ENCODE measurements at places on chromosomes 11 and 22.

- DNase-seq = no peak
Observed at GRCh38 chr11:125930076-125930450, 15.8 kb upstream of the VSIG10L2 start.

DNA sequence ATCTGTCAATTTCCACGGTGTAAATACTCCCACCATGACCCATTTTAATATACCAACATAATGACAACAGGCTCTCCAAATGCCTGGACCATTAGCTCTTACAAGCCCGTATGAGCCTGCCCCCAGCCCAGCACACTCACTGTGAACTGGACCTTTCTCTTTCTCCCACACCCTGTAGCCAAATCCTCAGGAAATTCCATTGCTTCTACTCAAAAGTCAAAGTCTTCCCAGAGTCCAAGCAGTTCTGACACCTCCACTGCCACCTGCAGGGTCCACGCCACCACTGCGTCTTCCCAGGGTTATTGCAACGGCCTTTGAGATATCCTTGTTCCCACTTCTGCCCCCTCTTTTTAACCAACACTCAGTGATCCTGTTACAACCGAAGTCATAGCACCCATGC, 110.1 kb upstream of the ASPHD2 start:
- no peak for DNase-seq

GRCh38 chr11:10544491-10545465, 3.8 kb upstream of the RNF141 start:
- no peak for DNase-seq

GRCh38 chr11:57658023-57658361, 430 bp downstream of the CLP1 start:
- no peak for DNase-seq

DNA sequence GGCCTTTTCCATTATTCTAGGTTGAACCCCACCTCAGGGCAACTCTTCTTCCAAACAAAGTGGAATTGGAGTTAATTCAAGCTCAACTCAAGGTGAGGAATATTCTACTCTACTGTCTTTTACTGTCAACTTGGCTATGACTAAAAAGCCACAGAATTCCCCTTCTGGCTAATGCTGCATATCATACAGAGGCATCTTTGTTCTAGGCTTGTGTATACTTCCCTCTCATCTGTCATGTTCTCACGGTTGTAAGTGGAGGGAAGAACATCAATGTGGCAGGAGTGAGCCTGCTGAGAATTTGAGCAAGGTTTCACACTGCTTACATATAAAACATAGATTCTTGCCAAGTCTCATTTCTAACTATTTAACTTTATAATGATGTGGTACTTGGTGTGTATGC, 921.4 kb upstream of the CNTN5 start:
- DNase-seq = no peak

DNA sequence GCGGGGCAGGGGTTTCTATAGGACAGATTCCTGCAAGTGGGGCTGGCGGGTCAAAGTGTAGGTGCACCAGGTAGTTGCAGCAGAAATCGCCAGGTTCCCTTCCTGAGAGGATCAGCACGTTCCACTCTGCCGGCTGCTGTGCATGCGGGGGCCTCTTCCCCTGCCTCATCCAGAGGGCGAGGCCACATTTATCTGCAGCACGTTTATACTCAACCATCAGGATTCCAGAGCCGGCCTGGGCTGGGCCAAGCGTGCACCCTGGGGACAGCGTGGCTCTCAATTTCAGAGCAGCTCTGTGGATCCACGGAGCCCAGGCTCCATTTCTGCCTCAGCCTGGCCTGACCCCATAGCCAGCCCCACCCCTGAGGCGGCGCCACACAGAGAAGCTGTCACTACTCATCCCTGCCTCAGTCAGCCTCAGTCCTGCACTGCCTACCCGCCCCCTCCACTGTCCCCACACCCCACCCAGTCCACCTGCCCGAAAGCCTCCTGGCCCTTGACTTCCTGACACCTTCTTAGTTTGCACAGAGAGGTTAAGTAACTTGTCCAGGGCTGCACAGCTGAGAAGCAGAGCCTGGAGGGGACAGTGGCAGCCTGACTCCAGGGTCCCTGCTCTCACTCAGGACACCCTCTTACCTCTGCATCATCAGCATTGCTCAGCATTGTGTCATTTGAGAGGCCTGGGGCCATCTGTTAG, 45.9 kb upstream of the RTL6 start:
- DNase-seq = no peak

DNA sequence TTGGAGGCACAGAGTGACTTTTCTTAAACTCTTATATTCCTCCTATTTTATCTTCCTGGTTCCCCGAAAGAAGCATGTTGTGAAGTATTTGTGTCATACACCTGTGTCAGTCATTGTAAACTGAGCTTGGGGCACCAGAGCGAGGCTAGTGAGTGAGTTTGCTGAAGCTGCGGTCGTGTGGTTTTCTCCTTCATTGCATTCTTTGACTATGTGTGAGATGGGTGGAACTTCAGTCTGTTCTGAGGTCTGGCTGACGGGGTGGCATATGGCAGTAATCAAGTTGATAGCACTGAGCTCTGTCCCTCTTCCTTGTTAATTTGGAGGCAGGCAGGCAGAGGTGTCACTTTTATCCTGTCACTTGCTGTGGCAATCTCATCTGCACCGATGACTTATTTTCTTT, 4.2 kb downstream of the VPS26B start:
- DNase-seq = no peak

DNA sequence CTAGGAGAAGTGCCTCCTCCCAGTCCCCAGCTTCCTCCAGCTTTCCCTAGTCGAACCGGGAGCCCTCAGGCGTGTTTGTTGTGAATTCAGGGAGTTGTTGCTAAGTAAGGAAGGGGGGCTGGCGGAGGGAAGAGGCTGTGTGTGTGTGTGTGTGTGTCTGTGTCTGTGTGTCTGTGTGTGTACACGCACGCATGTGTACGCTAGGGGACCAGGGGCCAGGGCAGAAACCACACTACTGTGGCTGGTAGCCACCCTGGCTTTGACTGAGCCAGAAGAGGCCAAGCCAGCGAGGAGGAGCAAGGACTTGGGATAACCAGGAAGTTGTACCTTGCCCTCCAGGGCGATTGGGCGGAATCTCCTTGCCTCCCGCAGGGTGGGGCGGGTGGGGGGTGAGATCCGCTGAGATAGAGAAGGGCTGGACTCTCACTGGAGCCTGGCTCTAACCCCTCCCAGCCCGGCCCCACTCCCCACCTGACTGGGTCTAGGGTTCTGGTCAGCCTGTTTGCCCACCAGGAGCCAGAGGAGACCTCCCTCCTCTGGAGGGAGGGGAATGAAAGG, 7.5 kb downstream of the BCL9L start:
- DNase-seq = peak; percentile 77

GRCh38 chr22:48785792-48786678, 1041.6 kb downstream of the BRD1 start:
- peak; percentile 5 for DNase-seq

GRCh38 chr22:44545773-44546172, 47.7 kb upstream of the RTL6 start:
- DNase-seq = no peak

DNA sequence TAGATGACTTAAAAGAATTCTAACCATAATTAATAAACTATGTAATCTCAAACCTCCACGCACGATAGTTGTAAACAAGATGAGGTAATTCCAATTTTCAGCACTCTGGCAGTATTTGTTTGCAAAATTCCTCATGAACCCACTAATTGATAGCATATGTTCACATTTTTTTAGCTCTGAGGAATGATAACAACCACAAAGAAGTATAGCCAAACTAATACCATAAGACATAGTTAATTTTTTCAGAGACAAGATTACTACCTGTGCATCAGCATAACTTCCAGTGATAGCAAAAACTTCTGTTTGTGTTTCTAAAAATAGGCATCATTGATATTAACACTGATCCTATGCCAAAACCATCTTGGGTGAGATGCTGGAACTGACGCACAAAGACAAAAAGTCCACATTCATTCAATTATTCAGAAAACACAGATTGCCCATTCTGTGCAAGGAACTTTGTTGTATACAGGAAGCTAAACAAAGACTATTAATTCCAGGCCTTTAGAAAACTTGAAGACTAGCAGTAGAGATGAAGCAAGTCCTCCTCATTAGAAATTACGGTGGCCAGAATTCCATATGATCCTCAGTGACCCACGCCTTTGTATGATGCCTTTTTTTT, 57.7 kb downstream of the PDGFD start:
- no peak for DNase-seq

- DNase-seq = peak; percentile 35
Observed at GRCh38 chr11:66311470-66311964, 5.3 kb downstream of the CD248 start.

- DNase-seq = peak; percentile 72
Observed at GRCh38 chr11:126115816-126116331, 53.2 kb upstream of the CDON start.

DNA sequence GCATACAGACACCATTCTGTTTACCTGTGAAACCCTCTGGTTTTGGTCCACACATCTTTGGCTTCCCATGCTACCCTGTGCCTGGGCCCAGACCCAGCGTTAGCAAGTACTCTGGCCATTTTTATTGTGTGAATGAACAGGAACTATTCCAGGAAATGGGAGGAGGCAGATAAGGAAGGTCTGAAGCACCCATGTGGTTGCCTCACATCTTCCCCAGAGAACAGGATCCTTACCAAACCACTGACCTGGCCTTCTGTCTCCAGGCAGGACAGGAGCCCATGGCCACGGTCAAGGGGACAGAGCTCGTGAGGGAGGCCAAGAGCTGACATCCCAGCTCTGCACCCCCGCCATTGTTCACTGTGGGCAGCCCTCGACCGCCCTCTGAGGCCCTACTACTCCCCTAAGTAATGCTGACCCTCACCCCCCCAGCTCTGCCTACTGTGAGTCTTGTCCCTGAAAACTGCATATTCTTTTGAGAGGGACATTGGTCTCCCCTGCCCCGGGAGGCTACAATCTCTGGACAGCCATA, 97.7 kb upstream of the TP53I11 start:
- no peak for DNase-seq

GRCh38 chr11:97072420-97072819, 682.6 kb downstream of the JRKL start:
- no peak for DNase-seq

DNA sequence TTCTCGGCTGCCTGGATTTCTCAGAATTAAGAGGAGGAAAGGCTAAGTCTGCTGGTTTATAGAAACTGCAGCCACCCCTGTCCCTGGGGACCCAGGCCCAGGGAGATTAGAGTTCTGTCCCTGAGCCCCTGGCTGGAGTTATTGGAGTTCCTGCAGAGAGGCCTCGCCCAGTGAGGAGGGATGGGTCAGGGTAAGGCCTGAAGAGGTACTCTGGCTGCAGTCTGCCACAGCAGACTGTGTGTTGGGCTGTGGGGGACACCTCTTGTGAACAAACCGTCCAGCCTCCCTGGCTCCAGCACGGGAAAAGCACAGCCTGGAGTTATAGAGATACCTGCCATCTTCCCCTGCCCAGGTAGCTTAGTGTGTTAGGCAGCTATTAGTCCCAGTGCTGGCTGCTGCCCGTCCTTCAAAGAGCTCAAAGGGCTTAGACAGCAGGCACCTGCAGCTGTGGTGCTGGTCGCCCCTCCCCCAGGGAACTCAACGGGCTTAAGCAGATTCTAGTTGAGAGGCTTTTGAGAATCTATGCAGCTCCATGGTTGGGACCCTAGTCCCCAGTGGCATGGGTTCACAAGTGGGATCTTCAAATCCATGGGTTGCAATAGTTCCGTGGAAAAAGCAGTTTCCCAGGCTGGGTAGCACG, 36.6 kb upstream of the MUC15 start:
- no peak for DNase-seq

GRCh38 chr11:45145379-45146071, 914 bp upstream of the PRDM11 start:
- peak; percentile 93 for DNase-seq

Data from cerebellar cortex (tissue), 1 donor.